Fibroblast of lung (primary cell): ENCODE measurements at places on chromosomes 5 and 9. TPM values are rescaled to one million over a fixed set of nuclear protein-coding genes. Genes with fewer than 3 reads are reported as not detected.

Gene TLR4
- 2.6 and 3.1 TPM in 2 replicates for total RNA-seq

DNA sequence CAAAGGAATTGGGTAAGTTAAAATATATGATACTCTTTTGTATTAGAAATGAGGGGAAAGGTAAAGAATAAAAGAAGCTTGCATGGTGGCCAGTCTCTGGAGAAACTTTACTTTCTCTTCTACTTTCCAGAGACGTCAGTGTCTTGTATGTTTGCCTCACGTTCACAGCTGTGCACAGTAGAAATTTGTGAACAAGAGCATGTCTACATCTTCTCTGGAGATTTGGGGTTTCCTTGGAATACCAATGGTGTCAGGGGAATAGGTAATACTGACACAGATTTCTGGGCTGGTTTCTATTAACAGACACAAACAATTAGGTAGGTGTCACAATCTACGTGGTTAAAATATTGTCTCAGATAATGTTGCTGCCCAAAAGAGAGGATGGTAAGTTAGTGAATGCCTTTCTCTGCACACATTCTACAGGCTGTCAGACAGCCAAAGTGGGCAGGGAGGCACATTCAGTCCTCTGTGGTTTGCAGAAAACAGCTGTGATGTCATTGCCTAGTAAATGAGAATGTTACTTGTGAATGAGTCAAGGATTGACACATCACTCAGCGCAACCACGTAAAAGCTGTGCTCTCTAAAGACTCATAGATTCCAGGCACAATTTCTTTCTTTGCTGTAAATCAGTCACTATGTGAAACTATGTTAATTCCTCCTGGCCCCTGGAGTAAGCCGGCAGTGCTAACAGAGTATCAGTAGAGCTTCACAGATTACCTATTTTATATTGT is 397.1 kb downstream of the MAN2A1 start:
- peak; percentile 96 for DNase-seq

Gene STRBP
- 4.9 and 5.9 TPM in 2 replicates for total RNA-seq

GRCh38 chr5:173967241-173967640 is 21.7 kb upstream of the C5orf47 start:
- no peak for DNase-seq

GRCh38 chr9:99515895-99516656 is 294.0 kb downstream of the SEC61B start:
- no peak for DNase-seq

Gene HMCN2
- under 0.01 TPM in 2 replicates for total RNA-seq

GRCh38 chr5:69292306-69292705 is 40.3 kb downstream of the CCDC125 start:
- no peak for DNase-seq
